ENCODE measurements at places on chromosomes 2 and 18.
A peak's percentile ranks its signal among the peaks of the same experiment; 100 is the strongest.

GRCh38 chr2:64657411-64657810 lies 3.7 kb upstream of the SERTAD2 start:
- DNase-seq = no peak

DNA sequence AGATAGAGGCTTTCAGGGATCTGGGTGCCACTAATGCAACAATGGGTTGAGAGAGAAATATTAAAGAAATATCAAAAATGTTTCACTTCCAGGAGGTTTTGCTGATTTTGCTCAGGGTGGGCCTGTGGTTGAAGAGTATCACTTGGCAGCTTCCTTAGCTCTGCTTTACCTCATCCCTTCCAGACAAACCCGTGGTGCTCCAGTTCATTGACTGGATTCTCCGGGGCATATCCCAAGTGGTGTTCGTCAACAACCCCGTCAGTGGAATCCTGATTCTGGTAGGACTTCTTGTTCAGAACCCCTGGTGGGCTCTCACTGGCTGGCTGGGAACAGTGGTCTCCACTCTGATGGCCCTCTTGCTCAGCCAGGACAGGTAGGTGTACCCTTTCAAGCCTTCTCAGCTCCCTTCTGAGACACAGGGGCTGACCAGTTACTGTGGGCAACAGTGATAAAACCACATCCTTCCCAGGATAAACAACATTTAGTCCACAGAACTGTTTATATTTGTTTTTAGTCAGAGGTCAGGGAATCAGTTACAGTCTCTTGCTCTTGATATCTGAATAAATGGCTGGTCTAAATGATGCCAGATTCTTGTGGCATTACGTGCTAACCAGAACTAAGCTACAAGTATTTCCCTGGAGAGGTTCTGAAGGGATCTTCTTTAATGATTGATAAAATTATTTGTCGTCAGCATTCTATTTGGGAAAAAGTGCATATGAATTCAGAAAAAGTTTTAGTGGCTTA lies 7.0 kb downstream of the SLC14A1 start:
- peak; percentile 60 for DNase-seq

DNA sequence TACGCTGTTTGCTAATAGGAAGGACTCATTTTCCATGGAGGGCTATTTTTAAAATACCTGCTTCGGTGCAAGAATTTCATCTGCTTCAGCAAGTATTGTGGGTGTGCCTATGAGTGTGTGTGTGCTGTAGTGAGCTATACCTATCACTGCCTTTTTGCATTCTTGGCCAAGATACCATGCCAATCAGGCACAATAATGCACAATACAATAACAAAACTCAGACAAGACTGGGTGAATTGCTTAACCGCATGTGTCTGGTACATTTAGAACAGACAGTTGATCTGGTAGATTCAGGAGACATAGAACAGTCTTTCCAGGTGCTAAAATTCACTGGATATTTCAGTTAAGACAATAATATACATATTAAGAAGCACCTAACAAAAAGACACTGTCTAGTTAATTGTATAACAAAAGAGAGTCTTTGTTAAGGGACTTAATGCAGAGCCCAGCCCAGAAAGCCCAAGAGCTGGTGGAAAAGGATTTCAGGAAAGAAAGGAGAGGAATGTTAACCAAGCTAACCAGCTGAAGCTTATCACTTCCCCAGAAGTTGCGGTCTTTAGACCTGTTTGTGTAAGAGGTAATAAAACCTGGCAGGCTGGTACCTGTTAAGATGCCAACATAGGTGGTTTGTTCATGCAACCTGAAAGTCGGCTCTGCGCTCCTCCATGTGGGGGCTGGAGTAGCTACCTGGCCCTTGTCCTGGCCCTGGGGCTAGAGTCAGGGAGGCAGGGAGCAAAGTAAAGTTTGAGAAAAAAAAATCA lies 153.3 kb upstream of the RBMS1 start:
- DNase-seq = no peak

GRCh38 chr2:100339823-100340222 lies 17.5 kb upstream of the LONRF2 start:
- no peak for DNase-seq

GRCh38 chr2:57444752-57445430 lies 601.7 kb upstream of the VRK2 start:
- DNase-seq = peak; percentile 6

DNA sequence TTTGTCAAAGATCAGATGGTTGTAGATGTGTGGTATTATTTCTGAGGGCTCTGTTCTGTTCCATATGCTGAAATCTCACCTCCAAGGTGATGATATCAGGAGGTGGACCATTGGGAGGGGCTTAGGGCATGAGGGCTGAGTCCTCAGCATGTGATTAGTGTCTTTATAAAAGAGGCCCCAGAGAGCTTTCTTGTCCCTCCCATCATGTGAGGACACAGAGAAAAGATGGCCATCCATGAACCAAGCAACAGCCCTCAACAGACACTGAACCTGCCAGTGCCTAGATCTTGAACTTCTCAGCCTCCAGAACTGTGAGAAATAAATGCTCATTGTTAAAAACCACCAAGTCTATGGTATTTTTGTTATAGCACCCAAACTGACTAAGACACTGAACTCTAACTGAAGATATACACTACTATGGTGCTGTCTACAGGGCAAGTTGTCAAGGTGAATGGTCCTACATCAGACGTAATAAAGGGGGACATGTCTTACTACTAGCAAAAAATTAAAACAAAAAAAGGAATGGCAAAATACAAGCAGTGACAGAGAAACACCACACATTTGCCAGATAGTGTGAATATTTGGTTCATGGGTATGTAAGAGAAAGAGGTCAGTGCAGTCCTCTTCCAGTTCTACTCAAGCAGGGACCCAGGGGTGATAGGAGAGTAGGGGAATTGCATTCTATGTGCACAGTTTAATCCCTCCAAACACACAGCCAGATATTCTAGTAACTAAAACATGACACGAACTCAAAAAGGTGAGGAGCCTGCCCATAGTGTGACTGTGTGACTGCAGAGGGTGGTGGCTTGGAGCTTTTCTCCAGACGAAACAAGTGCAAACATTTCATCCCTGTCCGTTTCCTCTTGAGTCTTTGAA lies 164.4 kb upstream of the MYCN start:
- no peak for DNase-seq

DNA sequence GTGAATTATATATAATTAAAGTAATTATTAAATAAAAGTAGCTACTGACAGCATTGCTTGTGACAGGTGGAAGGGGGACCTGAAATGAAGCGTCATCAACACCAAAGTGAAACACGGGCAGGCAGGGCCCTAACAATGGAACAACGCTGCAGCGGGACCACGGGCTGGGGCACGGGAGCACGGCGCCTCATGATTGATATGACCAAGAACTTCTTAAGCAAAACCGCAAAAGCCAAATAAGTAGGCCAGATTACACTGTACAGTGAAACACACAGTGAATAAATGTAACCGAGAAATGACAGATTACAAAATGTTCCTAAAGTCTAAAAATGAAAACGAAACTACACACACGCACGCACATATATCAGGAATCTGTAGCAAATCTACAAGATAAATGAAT lies 81.4 kb downstream of the SNTG2 start:
- DNase-seq = no peak

GRCh38 chr2:109422758-109423500 lies 190.8 kb downstream of the SEPTIN10 start:
- no peak for DNase-seq

DNA sequence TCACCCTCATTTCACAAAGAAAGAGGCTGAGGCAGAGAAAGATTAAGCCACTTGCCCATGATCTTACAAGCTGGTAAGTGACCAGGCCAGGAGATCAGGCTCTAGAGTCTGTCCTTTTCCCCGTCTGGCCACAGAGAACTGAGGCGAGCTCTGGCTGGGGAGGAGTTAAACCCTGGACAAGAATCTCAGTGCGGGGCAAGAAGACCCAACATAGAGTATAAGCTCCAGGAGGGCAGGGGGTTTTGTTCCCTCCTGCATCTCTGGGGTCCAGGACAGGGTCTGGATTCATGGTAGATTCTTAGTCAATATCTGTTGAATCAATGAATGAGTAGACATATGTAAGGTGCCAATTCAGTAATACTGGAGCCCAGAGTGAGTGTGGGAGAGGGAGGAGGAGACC lies 12.9 kb upstream of the INPP5D start:
- DNase-seq = no peak

- DNase-seq = no peak
Measured at GRCh38 chr2:208722731-208723130, 316.1 kb downstream of the PTH2R start.

DNA sequence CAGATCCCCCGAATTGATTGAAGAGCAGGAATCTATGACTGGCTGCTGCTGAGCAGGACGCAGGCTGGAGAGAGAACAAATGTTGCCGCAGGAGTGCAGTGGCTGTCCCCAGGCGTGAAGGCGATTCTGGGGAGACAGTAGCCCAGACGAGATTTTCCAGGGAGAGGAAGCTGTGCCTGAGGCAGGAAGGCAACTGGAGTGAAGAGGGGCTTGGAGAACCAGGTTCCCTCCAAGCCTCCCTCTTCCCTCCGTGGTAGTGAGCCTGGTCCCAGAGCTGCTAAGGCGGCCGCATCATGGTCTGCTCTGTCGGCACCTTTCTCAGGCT lies 1.3 kb upstream of the NPPC start:
- DNase-seq = no peak

DNA sequence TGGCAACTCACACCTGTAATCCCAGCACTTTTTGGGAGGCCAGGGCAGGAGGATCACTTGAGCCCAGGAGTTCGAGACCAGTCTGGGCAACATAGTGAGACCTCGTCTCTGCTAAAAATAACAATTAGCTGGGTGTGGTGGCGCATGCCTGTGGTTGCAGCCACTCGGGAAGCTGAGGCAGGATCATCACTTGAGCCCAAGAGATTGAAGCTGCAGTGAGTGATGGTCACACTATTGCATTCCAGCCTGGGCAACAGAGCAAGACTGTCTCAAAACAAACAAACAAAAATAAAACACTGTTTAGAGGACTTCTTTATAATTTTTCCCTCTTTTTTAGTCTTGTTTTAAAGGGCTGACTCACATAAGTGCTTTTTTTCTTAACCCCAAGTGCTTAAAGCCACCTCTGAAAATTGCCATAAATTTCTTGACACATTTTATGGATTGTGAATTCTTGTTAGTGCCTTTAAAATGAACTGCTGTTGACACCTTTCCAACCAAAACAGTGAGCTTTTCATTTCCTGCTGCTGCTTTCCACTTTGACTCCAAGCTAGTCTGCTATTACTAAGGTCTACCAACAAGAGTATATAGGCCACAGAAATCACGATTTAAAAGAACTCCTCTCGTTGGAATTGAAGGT lies 41.7 kb downstream of the CYP20A1 start:
- peak; percentile 46 for DNase-seq

- peak; percentile 27 for DNase-seq
Measured at GRCh38 chr18:10488017-10488416, 33.6 kb downstream of the APCDD1 start.

GRCh38 chr2:14905571-14905970 lies 273.1 kb downstream of the LRATD1 start:
- no peak for DNase-seq

- DNase-seq = peak; percentile 24
Measured at GRCh38 chr2:190668892-190669291, 20.0 kb downstream of the NAB1 start.

- no peak for DNase-seq
Measured at GRCh38 chr2:241554610-241555322, 3.8 kb upstream of the BOK start.

- DNase-seq = peak; percentile 23
Measured at GRCh38 chr18:54958704-54959625, at the start of gene CCDC68. Gene CCDC68 (minus strand): TSS chr18:54959461. CDS start chr18:54942791, 16,670 bp downstream.

GRCh38 chr2:45257820-45258219 lies 248.6 kb upstream of the SIX2 start:
- DNase-seq = no peak

GRCh38 chr18:23838233-23838632 lies 149.0 kb downstream of the LAMA3 start:
- DNase-seq = peak; percentile 36

- DNase-seq = peak; percentile 8
Measured at GRCh38 chr2:159811232-159811631, 13.2 kb upstream of the CD302 start.

DNA sequence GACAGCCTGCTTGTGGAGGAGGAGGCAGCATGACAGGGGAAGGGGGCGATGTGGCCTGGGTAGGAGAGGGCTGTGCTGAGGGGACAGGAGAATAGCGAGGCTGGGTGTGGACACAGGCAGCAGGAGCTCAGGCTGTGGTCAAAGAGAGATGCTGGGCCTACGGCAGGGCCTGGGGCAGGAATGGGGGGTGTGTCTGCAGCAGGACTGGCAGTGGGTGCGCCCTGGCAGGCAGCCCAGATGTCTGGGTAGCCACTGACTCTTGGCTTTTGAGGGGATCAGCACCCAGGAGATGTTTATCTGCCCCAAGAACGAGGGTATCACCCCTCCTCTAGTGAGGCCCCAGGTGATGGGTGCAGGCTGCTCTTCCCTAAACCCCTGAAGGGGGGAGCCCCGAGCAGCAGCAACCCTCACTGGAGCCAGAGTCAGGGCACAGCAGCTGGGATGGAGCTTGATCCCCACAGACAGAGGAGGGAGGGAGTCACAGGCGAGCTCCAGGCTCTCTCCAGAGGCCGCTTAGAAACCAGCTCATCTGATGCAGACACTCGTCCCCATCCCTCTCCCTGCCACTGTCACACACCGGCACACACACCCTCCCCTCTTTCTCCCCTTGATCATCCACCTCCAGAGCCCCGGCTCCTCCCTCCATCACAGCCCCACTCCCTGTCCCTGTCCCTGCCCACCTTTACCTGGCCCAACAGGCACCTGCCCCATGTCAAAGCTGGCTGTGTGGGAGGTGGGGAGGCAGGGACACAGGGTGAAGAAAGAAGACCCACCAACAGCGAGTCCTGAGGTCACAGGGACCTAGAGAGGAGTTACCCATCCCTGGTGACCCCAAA lies 29.8 kb upstream of the TNS1 start:
- DNase-seq = no peak

DNA sequence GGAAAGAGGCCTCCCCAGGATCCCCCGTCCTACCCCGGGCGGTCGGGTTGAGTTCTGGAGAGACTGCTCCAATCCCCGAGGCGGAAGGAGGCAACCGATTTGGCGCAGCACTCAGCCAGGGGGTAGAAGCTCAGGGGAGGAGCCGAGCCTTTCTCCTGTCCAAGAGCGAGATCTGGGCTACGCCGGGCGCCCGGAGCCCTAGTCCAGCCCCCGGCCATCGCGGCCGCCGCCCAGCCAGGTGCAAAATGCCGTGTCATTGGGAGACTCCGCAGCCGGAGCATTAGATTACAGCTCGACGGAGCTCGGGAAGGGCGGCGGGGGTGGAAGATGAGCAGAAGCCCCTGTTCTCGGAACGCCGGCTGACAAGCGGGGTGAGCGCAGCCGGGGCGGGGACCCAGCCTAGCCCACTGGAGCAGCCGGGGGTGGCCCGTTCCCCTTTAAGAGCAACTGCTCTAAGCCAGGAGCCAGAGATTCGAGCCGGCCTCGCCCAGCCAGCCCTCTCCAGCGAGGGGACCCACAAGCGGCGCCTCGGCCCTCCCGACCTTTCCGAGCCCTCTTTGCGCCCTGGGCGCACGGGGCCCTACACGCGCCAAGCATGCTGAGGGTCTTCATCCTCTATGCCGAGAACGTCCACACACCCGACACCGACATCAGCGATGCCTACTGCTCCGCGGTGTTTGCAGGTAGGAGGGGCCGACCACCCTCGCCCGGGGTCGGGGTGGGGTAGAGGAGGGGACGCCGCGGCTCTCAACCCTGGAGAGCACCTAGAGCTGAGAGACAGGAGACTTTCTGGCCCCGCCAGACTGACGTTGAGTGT lies at the start of gene DYSF:
TSS of gene DYSF (plus strand) at position 158 of the 817 bp plus-strand sequence.
- DNase-seq = peak; percentile 57
